Mesothelial cell of epicardium (in vitro differentiated cells): ENCODE measurements at places on chromosomes 7 and 10.

- H3K27ac ChIP-seq: no peak overlapping the region
- H3K4me1 ChIP-seq: peaks cover 42% of the 10 kb centered on the region
- DNase-seq: no peak
- no peak overlapping the region for H3K4me3 ChIP-seq
- no peaks in the 10 kb centered on the region for H3K27me3 ChIP-seq
- H3K36me3 ChIP-seq: peaks cover 16% of the 10 kb centered on the region
These were observed 88.2 kb upstream of the AFAP1L2 start for GRCh38 chr10:114492351-114493037.

DNA sequence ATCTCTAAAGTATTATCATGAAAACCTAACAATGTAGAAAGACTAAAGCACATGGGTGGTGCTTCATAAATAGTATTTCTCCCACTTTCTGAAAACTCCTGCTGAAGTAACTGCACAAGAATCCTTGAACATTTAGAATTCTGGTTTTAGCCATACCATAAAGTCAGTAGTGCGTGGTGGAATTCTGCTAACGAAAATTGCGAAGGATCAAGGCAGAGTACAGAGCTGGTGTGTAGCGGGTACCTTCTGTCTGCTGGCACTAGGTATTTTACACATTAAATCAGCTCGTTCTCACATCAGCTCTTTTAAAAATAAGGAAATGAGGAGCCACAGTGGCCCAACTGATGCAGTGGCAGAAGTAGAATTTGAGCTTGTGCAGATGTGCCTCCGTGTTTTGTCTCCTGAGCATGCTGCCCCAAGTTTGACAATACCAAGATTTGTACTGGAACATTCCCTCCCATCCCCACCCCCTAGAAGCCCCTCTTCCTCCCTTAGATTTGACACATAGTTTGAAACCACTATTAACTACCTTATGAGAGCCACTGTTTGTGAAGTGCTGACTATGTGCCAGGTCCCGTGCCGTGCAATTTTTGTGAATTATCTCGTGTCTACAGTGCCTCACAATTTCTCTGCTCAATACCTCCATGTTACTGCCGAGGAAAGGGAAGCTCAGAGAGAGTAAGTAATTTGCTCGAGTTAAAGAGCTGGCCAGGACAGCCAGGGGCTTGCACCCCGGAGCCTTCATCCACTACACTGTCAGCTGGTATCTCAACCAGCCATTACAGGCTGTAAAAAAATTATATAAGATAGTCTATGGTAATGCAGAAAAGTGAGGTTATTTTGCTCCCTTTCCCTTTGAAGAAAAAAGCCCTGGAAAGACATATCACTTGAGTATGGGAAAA is 66.9 kb downstream of the EGFR start:
- no peaks in the 10 kb centered on the region for H3K36me3 ChIP-seq
- no peak for DNase-seq
- H3K4me1 ChIP-seq: peaks cover 62% of the 10 kb centered on the region
- H3K27me3 ChIP-seq: no peaks in the 10 kb centered on the region
- H3K27ac ChIP-seq: peak overlapping the region; percentile 90

- peak overlapping the region; percentile 94 for H3K27ac ChIP-seq
- peak overlapping the region; percentile 69 for H3K4me3 ChIP-seq
- peaks cover 24% of the 10 kb centered on the region for H3K4me1 ChIP-seq
These were observed 930 bp upstream of the HOXA10 start for GRCh38 chr7:27174874-27175625.

GRCh38 chr7:3283130-3283704 is 17.8 kb upstream of the SDK1 start:
- H3K27me3 ChIP-seq: no peaks in the 10 kb centered on the region
- H3K4me1 ChIP-seq: peaks cover 7% of the 10 kb centered on the region
- DNase-seq: no peak
- no peaks in the 10 kb centered on the region for H3K36me3 ChIP-seq
- H3K27ac ChIP-seq: no peak overlapping the region

DNA sequence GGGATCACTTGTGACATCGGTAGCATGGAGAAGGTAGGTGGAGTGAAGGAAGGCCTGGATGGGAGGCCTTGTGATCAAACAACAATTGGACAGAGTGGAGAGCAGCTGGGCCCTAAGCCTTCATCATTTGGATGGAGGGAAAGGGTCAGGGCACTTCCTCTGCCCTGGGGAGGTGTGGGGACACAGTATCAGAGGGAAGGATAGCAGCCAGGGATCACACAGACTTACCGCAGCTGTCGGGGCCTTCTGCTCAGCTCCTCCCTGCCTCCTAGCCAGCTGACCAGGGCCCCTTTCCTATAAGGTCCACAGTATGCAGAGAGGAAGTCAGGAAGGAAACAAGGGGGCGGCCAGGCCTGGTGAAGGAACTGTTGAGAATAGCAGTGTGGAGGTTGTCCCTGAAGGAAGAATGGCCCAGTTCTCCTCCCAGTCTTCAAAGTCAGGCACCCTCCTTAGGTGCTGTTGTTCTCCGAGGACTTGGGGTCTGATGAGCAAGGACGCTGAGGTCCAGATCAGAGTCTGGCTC is 62.1 kb downstream of the ABCC2 start:
- no peak for DNase-seq
- H3K27ac ChIP-seq: no peak overlapping the region
- H3K4me1 ChIP-seq: peaks cover 2% of the 10 kb centered on the region
- no peaks in the 10 kb centered on the region for H3K27me3 ChIP-seq

DNA sequence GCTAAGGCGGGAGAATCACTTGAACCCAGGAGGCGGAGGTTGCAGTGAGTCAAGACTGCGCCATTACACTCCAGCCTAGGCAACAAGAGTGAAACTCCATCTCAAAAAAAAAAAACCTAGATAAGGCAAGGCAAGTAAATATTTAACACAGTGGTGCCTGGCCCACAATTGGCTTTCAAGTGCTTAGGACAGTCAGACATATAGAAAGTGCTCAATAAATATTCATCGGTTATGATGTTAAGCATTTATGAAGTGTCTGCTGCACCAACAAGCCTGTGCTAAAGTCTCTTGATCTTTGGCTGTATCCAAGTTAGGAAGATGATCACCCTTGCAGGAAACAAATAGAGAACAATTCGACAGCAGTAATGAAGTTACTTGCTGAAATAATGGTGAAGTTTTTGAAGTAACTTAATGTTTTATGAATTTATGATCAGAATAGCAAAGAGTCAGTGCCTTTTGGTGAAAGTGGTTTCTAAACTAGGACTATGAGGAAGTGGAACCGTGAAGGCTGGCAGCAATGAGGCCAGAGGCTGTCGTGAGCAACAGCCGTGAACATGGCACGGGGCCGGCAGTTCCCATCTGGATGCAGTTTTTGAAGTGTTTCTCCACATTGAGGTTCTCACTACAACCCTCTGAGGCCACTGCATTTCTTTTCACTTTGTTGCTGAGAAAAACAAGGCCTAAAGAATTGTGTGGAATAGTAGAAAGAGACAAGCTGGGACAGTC is 48.1 kb upstream of the GATA3 start:
- H3K27me3 ChIP-seq: no peaks in the 10 kb centered on the region
- no peaks in the 10 kb centered on the region for H3K4me1 ChIP-seq
- no peak overlapping the region for H3K27ac ChIP-seq
- H3K36me3 ChIP-seq: peaks cover 41% of the 10 kb centered on the region
- no peak for DNase-seq
- no peak overlapping the region for H3K4me3 ChIP-seq

DNA sequence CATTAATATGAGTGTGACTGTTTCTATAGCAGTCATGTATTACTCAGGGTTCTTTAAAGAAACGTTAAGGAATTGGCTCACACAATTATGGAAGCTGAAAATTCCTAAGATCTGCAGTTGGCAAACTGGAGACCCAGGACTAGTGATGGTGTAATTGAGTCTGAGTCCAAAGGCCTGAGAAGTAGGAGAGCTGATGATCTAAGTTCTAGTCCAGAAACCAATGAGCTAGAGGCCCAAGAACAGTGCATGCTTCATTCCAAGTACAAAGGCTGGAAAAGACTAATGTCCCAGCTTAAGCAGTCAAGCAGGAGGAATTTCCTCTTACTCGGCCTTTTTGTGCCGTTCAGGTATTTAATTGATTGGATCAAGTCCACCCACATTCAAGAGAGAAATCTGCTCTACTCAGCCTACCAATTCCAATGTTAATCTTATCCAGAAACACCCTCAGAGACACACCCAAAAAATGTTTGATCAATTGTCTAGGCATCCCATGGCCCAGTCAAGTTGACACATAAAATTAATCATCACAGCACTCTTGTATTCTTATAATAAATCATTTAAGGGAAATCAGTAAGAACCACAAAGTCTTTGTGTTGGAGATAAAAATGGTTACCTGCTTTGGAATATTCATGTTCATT is 312.1 kb downstream of the PRKG1 start:
- peaks cover 2% of the 10 kb centered on the region for H3K36me3 ChIP-seq
- H3K27me3 ChIP-seq: no peaks in the 10 kb centered on the region
- H3K4me3 ChIP-seq: no peak overlapping the region
- H3K4me1 ChIP-seq: peaks cover 17% of the 10 kb centered on the region

DNA sequence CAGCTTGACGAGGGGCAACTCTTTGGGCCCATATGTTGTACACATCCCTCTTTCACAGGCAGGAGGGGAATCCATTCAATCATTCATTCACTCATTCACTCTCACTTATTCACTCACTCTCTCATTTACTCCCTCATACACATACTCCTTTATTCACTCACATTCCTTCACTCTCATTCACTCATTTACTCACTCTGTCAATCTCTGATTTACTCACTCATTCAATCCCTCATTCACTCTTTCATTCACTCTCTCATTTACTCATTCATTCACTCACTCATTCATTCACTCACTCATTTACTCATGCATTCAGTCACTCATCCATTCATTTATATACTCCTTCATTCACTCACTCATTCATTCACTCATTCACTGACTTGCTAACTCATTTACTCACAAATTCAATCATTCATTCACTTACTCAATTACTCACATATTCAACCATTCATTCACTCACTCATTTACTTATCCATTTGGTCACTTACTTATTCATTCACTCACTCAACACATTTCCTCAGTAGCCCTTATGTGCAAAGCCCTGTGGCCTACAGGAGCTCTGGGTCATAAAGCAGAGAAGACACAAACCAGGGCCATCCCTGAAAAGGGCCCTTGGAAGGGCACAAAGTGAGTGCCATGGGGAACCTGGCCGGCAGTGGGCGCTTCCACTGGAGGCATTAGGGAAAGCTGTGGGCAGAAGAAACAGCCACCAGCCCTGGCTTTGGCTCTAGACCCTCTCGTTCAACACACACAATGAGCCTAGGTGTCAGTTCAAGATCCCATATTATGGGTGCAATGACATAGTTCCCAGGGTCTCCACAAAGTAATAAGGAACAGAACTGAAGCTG is 26.0 kb downstream of the HIP1 start:
- peaks cover 25% of the 10 kb centered on the region for H3K4me1 ChIP-seq
- peak overlapping the region; percentile 95 for H3K27ac ChIP-seq
- no peak overlapping the region for H3K4me3 ChIP-seq
- peaks cover 13% of the 10 kb centered on the region for H3K36me3 ChIP-seq

DNA sequence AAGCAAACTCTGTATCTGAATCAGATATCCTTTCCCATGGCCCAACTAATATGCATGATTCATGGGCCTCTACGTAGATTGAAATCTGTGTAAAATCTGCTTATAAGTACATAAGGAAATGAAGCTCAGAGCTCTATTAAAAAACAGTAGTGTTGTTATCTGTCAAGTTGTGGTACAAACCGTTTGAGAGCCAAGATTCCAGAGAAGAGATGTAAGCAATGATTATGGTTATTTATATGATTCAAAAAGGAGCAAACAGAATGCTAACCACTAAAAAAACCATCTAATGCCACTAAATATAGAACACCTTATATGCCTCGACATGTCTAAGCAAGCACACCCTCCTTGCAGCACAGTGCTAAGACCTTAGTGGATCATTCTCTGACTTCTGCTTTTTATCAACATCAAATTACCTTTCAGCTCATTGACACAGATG is 26.6 kb downstream of the RPP38 start:
- peaks cover 2% of the 10 kb centered on the region for H3K4me1 ChIP-seq
- no peak overlapping the region for H3K4me3 ChIP-seq
- H3K27ac ChIP-seq: peak overlapping the region; percentile 47

DNA sequence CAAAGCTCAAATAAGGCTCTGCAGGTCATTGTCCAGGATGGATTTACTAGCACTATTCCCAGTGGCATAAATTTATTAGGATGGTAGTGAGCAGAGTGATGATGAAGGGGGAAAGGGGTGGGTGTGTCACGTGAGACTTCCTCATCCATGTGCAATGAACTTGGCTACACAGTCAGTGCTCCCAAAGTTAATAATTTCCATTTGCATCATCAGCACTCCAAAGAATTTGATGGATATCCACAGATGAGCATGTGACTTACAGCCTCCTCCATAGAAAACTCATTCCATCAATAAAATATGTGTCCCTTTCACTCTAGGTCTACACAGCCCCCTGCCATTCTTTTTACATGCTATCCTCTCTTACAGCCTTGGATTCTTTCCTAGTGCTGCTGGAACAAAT is 142.6 kb upstream of the PLPP4 start:
- no peaks in the 10 kb centered on the region for H3K4me1 ChIP-seq
- H3K4me3 ChIP-seq: no peak overlapping the region
- no peak for DNase-seq
- H3K27ac ChIP-seq: no peak overlapping the region
- peaks cover 28% of the 10 kb centered on the region for H3K27me3 ChIP-seq
